ENCODE measurements at places on chromosomes 6 and 20. TPM values are rescaled to one million over a fixed set of nuclear protein-coding genes. Genes with fewer than 3 reads are reported as not detected.

DNA sequence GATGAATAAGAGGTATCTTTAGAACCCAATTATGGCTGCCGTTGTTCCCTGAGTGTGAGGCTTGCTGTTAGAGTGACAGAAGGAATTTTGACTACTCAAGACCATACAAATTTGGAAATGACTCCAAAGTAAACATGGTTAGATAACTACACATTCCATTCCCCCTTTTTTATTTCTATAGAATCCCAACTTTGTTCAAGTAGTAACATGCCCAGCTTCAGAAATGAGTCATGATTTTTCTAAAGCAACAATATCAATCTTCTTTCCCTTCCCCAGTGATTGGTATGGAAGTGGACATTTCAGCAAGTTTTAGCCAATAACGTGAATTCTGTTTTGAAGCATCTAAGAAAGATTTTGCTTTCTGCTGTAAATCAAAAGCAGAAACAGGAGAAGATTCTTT lies 37.8 kb downstream of the HCRTR2 start:
- no peak for DNase-seq

DNA sequence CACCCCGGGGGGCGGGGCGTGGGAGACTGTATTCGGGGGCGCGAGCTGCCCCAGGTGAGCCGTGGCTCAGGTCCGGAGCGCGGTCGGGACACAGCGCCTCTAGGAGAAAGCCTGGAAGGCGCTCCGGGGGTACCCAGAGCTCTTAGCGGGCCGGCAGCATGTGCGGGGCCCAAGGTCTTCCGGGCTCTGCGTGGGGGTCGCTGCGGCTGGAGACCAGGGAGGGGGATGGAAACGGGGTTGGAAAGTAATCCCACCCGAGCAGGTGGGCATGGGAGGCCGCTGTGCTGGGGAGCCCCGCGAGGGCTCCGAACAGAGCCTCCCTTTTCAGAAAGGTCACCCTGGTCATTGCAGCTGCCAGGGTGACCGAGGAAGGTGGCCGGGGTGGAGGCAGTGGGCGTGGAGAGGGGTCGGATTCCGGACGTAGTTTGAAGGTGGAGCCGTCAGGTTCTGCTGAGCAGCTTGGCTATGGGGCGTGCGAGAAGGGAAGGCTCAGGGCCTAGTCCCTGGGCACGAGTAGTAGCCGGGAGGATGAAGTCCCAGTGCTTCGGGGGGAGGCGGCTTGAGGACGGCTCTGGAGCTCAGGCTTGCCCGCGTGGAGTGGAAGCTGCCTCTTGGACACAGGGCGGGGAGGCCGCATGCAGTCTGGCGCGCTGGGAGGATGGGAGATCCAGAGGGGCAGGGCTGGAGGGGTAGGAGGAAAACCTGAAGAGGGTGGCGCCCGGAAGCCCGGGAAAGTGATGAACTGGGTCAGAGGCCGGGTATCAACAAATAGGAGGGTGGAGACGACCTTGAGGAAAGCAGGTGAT lies at the start of gene SIRT5:
Gene SIRT5, plus strand, starts transcription at position 31 of the 806 bp plus-strand sequence. CDS start 9,510 bp downstream, outside the sequence.
- DNase-seq, result peak; percentile 93

- DNase-seq, result no peak
Observed at GRCh38 chr20:32495949-32496348, 89.2 kb downstream of the NOL4L start.

DNA sequence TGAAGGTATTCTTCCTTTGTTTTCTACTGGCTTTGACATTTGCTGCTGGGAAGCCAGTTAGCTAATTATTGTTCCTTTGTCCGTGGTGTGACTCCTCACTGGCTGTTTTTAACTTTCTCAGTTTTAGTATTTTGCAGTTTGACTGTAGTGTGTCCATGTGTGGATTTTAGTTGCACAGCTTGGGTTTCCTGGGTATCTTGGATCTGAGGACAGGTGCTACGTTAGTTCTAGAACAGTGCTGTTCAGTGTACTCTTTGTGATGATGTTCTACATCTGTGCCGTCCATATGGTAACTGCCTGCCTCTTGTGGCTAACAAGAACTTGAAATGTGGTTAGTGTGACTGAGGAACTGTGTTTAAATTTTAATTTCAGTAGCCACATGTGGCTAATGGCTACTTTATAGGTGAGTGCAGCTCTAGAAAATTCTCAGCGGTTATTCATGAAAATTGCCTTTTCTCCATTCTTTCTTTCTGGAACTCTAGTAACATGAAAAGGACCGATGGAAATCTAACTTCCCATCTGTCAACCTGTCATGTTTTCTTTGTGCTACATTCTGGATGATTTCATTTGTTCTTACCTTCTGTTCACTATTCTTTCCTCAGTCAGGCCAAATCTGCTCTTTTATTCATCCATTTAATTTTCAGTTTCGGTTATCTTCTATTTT lies 7.4 kb downstream of the SNX9 start:
- no peak for DNase-seq

- DNase-seq, result peak; percentile 84
Observed at GRCh38 chr6:11315743-11316437, 83.4 kb upstream of the NEDD9 start.

DNA sequence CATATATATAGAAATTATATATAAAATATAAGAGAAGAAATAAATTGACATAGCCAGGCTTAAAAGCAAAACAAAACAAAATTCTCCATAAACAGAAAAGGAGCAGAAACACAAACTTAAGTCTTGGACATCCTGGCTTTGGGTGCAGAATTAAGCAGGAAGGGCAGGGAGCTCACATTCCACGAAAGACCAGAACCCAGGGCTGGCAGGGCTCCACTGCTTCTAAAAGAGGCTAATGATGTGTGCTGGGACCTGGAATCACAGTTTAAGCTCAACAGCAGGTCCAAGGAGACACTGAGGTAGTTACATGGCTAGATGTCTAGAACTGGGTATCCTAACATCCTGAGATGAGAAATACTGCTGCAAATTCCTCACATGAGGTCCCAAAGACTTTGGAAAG lies 210.3 kb downstream of the WDR27 start:
- no peak for DNase-seq

DNA sequence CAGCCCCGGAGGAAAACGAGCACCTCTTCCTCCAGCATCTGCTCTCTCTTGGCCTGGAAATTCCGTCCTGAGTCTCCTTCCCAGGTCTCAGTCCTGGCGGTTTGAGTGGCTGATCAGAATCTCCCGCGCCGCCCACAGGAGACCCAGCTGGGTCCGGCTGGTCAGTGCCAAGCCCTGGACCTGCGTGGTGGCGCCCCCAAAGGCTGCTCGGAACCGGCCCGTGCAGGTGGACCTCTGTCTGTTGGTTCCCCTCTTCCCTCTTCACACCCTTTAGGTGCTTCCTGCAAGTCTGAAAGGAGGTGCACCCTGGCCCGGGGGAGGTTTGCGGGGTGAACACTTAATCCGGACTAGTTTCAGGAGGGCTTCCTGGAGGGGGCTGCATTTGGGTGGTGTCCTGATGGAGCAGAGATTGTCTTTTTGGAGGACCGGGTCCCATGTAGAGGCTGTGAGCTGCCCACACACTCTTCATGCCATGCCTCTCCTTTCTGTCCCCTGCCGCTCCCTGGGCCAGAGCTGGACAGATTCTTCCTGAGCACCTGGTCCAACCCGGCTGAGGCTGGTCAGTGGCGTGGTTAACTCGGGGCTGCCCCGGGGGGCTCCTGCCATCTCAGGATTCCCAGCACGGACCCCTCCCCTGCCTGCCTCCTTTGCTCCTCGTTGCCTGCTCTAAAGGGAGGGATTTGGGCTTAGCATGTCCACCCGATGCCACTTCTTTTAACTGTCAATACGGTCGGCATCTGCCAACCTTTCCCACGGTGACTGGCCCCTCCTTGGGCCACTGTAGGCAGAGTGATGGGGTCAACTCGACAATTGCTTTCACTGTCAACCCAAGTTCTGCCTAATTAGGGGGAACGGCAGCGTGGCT lies 16.5 kb upstream of the BHLHE23 start:
- DNase-seq, result no peak

DNA sequence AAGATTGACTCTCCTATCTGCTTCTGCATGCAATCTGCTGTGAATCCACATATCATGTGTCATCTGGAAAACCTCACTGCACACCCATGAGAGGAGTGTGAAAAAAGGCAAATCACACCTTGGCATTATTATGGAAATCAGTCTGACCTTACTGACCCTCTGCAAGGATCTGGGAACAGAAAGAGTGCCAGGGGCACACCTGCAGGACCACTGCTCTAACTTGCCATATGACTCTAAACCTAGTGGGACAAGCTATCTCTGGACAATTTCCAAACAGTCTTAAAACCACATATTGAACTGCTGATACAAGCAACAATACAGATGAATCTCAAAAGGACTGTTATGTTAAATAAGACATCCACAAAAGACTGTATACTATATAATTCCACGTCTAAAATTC lies 50.3 kb downstream of the ABHD12 start:
- DNase-seq, result no peak

GRCh38 chr6:111721753-111722154 lies 116.1 kb upstream of the TRAF3IP2 start:
- DNase-seq, result peak; percentile 39

DNA sequence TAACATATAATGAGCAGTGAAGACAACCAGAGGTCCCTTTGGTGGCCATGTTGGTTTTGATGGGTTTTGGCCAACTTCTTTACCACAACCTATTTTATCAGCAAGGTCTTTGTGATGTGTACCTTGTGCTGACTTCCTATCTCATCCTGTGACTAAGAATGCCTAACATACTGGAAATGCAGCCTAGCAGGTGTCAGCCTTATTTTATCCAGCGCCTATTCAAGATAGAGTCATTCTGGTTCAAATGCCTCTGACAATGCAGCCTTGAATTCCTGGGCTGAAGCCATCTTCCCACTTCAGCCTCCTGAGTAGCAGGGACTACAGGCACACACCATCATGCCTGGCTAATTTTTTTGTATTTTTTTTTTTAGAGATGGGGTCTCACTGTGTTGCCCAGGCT lies 7.8 kb upstream of the TRIM38 start:
- DNase-seq, result no peak

DNA sequence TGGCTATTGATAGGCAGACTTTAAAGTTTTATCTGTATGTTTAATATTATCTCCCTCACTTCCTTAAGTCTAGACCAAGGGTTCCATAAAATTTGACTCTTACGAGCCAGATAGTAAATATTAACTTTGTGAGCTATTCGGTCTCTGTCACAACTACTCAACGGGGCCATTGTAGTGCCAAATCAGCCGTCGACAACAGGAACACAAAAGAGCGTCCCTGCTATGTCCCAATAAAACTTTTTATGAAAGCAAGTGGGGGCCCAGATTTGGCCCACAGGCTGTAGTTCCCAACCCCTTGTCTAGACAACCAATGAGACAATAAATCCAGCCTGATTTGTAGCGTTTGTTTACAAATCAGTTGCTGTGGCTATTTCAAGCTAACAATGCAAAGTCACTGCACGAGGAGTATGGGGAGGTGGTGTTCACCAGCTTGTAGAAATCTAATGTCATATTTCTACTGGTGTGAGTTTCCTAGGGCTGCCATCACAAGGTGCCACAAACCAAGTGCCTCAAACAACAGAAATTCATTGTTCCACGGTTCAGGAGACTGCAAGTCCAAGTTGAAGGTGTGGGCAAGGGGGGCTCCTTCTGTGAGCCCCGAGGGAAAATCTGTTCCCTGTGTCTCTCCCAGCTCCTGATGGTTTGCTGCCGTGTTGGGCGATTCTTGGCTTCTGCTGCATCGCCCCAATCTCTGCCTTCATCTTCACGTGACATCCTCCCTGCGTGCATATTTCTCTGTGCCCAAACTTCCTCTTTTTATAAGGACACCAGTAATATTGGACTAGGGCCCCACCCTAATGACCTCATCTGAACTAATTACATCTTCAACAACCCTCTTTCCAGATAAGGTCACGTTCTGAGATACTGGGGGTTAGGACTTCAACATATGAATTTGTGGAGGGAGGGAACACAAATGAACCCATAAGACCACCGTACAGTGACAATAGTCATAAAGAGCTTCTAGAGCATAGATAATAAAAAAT lies 356.0 kb upstream of the JARID2 start:
- DNase-seq, result peak; percentile 4

DNA sequence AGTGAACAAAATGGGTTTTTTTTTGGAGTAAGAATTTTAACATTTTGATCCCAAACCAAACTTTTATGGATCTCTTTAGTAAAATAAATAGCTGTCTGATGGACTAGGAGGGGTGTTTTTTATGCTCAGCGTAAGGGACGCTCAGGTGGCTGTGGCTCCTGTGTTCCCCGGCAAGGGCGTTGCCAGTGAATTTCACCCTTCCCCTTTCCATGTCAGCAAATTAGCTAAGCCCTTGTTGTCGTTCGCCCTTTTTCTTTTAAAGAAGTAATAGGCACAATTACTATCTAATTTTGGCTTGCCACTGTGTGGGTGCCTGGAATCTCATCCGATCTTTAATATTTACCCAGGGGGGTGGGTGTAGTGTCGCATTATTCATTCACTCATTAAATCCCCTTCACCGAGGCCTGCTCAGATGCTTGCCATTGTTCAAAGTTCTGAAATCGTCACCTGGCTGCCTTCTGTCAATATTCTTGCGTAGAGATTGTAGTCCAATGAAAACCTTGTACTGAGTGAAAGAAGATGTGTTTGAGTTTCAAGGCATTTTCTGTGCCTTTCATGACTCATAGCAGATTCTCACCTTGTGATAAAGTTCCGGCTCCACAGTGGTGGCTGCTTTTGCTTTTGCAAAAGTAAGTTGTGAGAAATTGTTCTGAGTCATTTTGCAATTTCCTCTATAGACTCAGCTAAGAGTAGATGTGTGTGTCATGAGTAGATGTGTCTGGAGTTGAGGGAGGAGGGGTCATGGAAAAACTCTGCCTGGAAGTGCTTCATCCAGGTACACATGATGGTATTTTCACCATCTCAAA lies 40.0 kb upstream of the CLDN20 start:
- DNase-seq, result peak; percentile 22

FARS2 gene
- total RNA-seq, result 20.0 TPM

TCF19 gene
- total RNA-seq, result 80.8 TPM

CPNE5 gene
- not detected for total RNA-seq

BANF2 gene
- total RNA-seq, result not detected

LTA gene
- not detected for total RNA-seq

FAM217B gene
- 4.6 TPM for total RNA-seq

SOX18 gene
- not detected for total RNA-seq

RSPH3 gene
- total RNA-seq, result 2.6 TPM

RMND1 gene
- 11.2 TPM for total RNA-seq

CCND3 gene
- 79.7 TPM for total RNA-seq
